ENCODE measurements at places on chromosomes 2 and 18. TPM values are rescaled to one million over a fixed set of nuclear protein-coding genes. Genes with fewer than 3 reads are reported as not detected.

- peak; percentile 41 for DNase-seq
These were observed 61.8 kb upstream of the EFEMP1 start for GRCh38 chr2:55985406-55985805.

- DNase-seq, result peak; percentile 28
These were observed 594 bp downstream of the FAM161A start for GRCh38 chr2:61853086-61853846.

- no peak for DNase-seq
These were observed 40.6 kb upstream of the MSTN start for GRCh38 chr2:190103144-190103543.

The KLHL14 gene
- not detected for total RNA-seq
